ENCODE measurements at places on chromosomes 6 and 20.
A peak's percentile ranks its signal among the peaks of the same experiment; 100 is the strongest.

GRCh38 chr6:36827261-36828079, 11.8 kb downstream of the CPNE5 start:
- DNase-seq, result peak; percentile 19

- no peak for DNase-seq
These were observed 23.6 kb downstream of the TOMM6 start for GRCh38 chr6:41811095-41811494.

- no peak for DNase-seq
These were observed 15.7 kb upstream of the ENPP1 start for GRCh38 chr6:131792091-131792496.

GRCh38 chr6:166567107-166567506, 19.4 kb downstream of the RAMACL start:
- peak; percentile 93 for DNase-seq

DNA sequence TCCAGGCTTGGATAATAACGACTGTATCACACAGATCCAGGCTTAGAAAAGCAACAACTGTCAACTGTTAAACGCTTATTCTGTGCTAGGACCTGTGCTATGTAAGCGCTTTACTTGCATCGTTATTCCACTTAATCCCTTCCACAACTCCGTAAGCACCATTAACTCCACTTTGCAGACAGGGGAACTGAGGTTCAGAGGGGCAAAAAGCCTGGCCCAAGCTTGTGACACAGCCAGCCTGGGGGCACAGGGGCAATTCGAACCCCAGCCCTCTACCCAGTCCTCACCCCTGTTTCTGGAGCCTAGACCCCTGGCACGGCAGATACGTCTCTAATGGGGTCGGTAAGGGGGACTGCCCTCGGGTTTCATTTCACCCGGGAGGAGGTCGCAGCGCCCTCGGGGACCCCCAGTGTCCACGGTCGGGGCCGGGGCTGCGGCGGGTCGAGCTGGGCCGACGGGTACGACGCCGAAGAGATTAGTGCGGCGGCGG, 411 bp downstream of the DSN1 start:
- no peak for DNase-seq

- DNase-seq, result no peak
These were observed 7.9 kb downstream of the NKX2-2 start for GRCh38 chr20:21505810-21506530.

GRCh38 chr6:138087593-138088325, 19.5 kb downstream of the PERP start:
- DNase-seq, result no peak

DNA sequence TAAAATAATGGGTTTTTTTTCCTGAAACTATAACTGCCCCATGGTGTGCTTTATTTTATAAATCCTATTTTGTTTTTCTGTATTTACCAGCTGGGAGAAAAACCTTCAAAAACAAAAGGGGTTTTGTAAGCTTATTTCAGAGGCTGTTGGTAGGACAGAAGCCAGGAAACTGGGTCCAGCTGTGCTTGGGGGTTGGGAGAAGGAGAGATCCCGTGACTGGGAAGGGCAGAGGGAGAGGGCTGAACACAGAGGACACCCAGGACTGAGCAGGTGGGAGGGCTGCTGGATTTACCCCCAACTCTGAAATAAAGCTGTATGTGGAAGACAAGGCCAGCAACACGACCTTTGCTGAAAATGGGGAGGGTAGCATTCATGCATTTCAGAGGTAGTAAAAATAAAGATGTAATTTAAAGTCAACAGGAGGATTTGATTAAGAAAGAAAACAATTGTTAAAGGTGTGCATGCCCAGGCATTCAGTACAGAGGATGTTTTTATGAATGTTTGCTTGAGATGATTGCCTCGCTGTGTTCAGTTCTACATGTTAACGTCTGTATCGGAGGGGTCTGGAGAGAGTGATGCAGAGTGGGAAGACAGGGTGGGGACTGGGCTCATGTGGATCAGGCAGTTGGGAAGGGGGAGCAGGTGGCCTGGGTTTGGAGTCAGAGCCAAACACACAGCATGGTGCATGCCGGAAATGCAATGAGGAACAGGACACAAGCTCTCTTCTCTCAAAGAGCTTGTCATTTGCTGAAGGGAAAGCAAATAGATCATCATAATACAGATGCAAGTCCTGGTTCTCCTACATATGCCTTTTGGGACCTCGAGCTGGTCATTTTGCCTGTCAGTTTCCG, 21.4 kb downstream of the ARFGEF3 start:
- DNase-seq, result no peak

DNA sequence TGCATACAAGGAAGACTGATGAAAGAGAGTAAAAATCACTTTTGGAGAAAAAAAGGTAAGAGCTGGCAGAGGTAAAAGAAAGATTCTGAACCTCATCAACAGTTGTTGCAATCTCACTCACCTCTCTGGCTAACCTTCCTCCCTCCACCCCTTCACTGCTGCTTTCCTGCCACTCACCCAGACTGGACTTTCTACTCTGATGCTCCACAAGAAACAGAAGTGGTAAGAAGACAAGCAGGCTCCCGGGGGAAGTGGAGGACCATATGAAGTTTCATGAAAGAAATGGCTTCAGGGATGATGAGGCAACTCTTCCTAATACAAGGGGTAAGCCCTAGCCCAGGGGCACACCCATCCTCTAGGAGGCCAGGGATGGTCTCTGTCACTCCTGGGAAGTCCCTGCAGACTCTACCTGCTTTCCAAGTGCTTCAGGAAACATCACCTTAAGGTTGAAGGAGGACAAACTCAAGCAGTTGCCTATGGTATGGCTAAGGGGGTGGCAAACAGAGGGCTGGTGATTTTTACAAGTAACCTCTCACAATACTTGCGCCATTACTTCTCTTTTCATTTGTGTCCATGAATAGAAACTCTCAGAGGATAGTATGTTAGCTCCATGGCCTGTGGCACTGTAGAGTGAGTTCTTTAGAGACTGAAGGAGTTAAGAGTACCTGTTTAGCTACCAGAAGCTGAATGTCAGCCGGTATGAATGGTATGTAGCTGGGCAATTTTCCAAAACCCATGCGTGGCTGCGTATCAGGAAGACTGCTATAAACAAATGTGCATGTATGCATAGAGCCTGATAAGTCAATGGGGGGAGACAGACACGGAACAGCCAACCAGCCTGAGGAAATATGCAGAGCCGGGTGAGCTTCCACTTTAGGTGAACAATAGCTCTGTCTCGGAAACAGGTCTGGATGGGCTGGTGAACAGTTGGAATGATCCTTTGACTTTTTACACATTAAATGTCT, 112.0 kb downstream of the BACH2 start:
- DNase-seq, result no peak

DNA sequence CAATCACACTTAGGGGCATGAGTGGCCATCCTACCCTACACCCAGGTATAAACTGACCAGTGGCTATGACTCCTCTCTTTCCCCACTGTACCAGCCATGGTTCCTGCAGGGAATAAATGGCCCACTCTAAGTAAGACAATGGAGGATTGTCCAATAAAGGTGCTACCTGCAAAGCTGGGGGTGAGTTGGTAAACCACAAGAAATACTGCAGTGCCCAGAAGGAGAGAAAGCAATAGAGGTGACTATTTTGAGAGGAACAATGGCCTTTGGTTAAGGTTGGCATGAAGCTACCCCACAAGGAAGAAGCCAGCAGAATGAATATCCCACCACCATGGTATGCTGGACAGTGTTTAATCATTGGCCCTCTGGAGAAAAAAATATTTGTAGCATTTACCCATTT, 233.3 kb upstream of the ECI2 start:
- DNase-seq, result no peak

GRCh38 chr20:15627089-15627488, 946.2 kb downstream of the KIF16B start:
- no peak for DNase-seq

DNA sequence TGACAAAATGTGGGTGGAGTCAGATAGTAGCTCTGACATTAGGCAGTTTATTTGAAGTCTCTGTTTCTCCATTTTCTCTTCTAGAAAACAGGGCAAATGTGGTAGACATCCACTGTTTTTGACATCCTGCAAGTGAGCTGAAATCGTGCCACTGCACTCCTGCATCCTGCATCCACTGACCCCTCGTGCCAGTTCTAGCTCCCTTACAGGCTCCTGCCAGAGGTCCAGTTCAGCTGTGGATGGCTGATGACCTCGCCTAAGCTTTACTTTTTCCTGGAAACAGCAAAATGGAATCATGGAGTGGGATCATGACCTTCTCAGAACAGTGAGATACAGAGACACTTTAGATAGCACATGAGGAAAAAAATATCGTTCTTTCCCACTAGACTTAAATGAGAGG, 58.5 kb downstream of the TULP4 start:
- DNase-seq, result no peak

DNA sequence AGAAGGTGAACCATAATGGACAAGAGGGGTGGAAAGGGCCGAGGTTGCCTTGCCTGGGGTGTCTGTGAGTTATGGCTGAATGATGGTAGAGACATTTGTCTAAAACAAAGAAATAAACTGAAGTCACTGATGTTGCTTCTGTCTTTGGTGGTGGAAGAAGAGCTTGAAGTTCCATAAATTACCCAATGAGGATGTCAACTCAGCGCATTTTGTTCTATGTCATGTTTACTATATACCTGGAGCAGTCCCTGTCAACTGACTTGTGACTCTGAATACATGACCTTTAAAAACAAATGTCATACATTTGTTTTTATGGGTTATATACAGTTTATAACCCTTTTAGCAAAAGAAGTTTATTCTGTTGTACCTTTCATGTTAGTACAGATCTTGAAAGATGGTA, 2.0 kb downstream of the EFHC1 start:
- no peak for DNase-seq

GRCh38 chr6:132530293-132530974, 7.6 kb upstream of the TAAR9 start:
- no peak for DNase-seq

GRCh38 chr6:78243519-78243918, 590.7 kb downstream of the MEI4 start:
- no peak for DNase-seq

DNA sequence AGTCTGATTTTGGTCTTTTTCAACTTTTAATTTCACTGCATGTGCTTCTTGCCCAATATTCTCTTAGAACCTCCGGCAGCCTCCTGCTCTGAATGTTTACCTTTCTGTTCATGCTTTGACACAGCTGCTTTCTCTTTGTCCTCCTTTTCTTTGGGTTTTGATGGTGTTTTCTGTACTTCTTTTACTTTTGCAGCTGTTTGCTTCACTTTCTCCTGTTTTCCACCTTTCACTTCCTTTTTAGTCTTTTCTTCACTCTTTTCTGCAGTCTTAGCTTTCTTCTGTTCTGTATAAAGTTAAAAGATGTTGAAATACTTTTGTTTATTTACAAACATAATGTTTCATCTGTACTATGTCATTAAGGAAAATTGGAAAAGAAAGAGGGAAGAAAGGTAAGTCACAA, 133.1 kb downstream of the TRDN start:
- no peak for DNase-seq

DNA sequence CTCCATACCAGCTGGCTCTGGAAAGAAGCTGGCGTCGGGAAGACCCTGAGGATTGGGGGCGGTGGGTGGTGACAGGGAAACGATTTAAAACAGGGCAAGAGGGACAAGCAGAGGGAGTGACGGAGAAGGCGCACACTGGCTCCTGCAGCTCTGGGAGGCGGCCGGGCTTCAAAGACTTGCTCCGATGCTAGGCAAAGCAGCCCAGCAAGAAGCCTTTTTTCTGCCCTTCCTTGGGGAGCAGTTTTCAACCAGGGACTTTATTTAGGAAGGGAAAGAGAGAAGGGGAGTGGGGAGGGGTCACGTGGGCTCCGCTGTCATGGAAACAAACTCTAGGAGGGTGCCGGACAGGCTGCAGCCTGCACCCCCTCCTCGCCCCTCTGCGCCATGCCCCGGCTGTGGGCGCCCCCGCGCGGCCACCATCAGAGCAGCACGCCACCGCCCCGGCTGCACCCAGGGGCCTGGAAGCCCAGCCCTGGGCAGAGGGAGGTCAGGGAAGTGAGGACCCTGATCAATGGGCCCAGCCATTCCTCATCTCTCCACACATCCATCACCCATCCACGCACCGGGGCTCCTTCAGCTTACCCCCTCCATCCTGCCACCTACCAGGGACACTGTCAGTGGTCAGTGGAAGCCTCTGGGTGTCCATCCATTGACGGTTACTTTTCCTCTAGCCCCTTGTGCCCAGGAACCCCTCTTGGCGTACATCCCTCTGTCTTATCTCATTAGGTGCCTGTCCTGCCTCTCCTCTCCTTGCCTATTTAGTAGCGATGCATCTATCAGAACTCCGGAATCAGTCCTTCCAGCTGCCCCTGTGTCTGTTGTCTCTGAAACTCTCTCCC, 66.6 kb upstream of the CCDC167 start:
- no peak for DNase-seq

DNA sequence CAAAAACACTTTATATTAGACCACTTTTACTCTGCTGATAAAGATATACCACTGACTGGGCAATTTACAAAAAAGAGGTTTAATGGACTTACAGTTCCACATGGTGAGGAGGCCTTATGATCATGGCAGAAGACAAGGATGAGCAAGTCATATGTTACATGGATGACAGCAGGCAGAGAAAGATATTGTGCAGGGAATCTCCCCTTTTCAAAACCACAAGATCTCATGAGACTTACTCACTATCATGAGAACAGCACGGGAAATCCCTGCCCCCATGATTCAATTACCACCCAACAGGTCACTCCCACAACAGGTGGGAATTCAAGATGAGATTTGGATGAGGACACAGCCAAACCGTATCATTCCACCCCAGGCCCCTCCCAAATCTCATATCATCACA, 1383.8 kb upstream of the MAP3K7 start:
- DNase-seq, result no peak

DNA sequence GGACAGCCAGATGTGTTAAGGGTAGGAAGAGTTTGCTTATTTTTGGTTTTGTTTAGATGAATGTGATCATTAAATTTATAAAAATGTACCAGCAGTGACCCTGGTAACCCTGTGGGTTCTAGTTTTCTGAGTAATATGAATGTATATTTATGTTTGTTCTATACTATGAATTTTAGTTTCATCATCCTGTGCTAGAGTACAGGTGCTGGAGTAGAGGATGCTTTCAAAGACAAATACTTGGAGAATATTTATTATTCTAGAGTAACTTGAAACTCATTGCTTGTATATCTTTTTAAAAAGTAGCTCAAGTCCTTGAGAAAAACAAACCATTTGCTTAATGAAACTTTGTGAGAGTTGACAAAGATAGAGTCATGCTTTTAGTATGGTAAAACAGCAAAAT, 7.8 kb downstream of the LRRC1 start:
- DNase-seq, result no peak

DNA sequence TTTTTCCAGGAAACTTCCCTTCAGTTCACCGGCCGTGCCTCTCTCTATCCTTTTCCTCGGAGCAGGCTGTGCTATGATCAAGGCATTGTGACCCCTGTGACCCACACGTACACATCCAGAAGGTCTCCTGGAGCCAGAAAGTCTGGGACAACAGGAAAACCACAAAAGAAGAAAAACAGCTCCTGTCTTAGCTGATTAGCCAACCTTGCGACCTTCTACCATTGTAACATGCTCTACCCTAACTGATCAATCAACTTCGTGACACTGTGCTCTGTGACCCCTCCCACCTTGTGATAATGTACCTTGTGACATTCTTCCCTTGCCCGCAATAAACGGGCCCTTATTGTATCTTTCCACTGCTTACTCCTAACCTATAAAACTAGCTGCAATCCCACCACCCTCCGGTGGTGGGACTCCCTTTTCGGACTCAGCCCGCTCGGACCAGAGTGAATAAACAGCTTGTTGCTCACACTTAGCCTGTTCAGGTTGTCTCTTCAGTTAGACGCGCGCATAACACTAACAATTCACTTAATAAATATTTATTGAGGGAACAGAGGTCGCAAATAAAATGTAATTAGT, 24.2 kb downstream of the ZNF311 start:
- no peak for DNase-seq

- no peak for DNase-seq
These were observed 152.1 kb downstream of the SAMD5 start for GRCh38 chr6:147660334-147661311.

GRCh38 chr20:62686869-62687830, 21.5 kb upstream of the NTSR1 start:
- DNase-seq, result no peak
